ENCODE measurements at places on chromosomes 1 and 21. TPM values are rescaled to one million over a fixed set of nuclear protein-coding genes. Genes with fewer than 3 reads are reported as not detected.

GRCh38 chr1:29959356-29959755, 723.0 kb downstream of the PTPRU start:
- ATAC-seq: no peak

DNA sequence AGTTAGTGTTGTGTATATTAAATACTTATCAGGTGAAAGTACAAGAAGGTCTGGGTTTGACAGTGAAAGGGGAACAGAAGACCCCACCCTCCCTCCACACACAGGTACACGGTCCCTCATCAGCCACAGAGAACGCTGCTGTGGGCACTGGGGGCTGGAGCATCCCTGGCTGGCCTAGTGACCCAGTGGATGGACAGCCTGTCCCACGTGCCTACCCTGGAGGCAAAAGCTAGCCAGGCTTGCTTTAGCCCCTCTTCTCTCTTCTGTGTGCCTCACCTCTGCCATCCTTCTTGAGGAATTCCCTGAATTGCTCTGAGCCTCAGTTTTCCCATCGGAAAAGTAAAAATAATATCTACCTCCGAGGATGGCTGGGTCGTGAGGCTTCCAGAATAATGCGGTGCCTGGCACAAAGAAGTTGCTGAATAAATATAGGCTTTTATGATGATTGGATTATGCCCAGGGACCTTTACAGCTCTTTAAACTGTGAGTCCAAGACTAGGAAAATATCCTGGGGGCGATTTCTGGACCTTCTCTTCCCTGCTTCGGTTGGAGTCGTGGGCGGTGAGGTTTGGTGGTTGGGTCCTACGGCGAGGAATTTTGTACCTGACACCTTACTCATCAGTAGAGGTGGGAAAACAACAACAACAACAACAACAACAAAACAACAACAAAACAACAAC, 918 bp downstream of the IFNLR1 start:
- ATAC-seq: no peak

GRCh38 chr1:159084867-159085266, 8.3 kb upstream of the AIM2 start:
- ATAC-seq: peak; percentile 39

GRCh38 chr1:30872948-30873263, 35.7 kb downstream of the SDC3 start:
- no peak for ATAC-seq

DNA sequence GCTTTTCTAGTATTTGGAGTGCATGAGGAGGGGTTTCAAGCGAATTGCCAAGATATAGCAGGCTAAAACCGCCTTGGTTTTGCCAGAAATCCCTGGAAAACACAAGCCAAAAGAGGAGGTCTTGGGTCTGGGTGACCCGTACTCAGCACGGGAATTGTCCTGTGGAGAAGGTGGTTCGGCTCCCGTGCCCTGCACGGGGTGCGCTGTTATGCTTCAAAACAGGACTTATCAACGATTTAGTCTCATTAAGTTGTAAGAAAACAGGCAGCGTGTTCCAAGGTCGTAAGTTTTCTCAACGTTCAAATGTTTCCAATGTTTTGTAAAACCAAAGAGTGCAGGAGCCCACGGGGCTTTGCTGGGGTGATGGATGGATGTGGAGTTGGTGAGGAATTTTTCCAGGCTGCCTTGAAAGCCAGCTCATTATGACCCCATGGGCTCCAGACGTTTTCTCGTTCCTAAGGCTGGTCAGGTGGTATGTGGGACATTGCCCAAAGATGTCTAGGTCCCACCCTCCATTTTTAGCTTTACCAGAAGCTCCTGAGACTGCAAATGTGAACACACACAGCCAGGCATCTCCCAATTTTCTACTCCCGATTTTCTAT, 75.4 kb upstream of the CLDN14 start:
- no peak for ATAC-seq

- ATAC-seq: no peak
Measured at GRCh38 chr1:91776068-91776794, 109.7 kb downstream of the TGFBR3 start.

- no peak for ATAC-seq
Measured at GRCh38 chr1:3558036-3558726, 53.1 kb downstream of the MEGF6 start.

- ATAC-seq: no peak
Measured at GRCh38 chr1:45325851-45326506, 716 bp upstream of the HPDL start.

- no peak for ATAC-seq
Measured at GRCh38 chr1:17673329-17674072, 81.6 kb upstream of the ACTL8 start.

DNA sequence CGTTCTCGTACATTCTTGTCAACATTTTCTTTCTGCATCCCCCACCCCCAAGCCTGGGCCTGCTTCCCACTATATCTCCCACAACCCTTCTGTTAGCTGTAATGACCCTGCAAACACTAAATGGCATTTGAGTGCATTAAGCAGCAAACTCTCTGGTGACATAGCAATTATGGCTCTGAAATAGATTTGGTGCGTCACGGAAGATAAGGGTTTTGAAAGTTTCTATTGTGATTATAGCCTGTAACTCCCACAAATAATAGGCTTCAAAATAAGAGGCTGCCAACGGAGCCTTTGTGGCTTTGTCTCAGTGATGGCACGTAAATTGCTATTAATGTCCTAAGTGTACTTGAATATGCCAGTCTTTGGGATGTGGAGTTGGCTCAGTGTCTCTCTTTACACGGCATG, 277.6 kb downstream of the PBX1 start:
- ATAC-seq: no peak

DNA sequence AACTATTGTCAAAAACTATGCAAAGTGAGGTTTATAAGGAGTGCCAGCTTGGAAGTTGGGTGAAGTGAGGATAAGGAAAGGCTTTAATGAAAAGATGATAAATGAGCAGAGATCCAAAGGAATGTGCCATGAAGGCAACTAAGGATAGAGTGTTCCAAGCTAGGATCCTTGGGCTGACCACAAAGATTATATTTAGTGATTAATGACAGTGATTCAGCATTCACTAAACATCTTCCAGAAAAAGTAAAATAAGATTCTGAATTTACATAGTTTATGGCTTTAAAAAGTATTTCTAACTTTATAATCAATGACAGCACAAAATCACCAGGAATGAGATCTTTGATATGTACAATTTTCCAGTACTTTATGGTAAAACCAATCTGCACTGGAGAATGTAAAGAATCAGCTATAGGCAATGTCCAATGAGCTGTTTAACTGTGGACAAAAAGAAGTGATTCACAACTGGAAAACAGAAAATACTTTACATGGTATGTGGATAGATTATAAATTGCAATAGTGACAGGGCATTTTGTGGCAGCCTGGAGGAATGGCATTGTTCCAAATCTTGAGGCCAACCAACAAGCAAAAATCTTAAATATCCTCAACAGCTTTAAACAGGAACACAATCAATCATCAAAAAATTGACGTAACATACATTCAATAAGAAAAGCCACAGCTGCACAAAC, 91.2 kb upstream of the KCTD3 start:
- ATAC-seq: no peak

- ATAC-seq: peak; percentile 77
Measured at GRCh38 chr1:213724640-213725536, 262.9 kb upstream of the PROX1 start.

- no peak for ATAC-seq
Measured at GRCh38 chr1:72938408-72938807, 656.1 kb upstream of the NEGR1 start.

GRCh38 chr21:29610779-29611360, 312.1 kb downstream of the BACH1 start:
- no peak for ATAC-seq

GRCh38 chr1:15693371-15693770, 9.3 kb downstream of the PLEKHM2 start:
- ATAC-seq: peak; percentile 16

- no peak for ATAC-seq
Measured at GRCh38 chr1:203150511-203151297, 23.2 kb downstream of the ADORA1 start.

DNA sequence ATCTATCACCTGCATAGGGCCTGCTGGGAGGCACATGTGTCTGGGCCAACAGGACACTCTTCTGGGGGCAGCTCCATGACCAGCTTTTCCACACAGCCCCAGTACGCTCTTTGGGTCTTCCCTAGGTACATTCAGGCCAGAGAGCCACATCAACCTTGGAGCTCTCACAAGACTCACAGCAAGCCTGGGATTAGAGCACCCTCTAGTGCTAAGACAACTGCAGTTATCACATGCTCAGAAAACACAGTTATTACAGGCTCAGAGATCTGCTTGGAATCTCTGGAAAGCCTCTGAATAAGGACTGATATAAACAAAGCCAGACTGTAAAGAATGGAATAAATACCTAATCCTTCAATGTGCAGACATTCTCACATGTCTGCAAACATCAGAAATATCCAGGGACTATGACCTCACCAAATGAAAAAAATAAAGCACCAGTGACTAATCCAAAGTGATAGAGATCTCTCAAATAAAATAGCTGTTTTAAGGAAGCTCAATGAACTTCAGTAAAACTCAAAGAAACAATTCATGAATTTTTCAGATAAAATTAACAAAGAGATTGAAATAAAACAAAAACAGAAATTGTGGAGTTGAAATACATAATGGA, 563.9 kb upstream of the NR5A2 start:
- ATAC-seq: no peak

DNA sequence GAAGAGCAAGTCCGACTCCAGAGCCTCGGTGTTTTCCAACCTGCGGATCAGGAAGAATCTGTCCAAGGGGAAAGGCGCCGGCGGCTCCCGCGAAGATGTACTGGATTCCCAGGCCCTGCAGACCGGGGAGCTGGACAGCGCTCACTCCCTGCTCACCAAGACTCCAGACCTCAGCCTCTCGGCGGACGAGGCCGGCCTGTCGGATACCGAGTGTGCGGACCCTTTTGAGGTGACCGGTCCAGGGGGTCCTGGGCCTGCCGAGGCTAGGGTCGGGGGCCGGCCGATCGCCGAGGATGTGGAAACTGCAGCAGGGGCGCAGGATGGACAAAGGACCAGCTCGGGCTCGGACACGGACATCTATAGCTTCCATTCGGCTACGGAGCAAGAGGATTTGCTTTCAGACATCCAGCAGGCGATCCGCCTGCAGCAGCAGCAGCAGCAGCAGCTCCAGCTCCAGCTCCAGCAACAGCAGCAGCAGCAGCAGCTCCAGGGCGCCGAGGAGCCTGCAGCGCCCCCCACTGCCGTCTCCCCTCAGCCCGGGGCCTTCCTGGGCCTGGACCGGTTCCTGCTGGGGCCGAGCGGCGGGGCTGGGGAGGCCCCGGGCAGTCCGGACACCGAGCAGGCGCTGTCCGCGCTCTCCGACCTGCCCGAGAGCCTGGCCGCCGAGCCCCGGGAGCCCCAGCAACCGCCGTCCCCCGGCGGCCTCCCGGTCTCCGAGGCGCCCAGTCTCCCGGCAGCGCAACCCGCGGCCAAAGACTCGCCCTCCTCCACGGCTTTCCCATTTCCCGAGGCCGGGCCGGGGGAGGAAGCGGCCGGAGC, 827 bp downstream of the FMN2 start:
- peak; percentile 69 for ATAC-seq

GRCh38 chr1:159247266-159247665, 42.6 kb downstream of the ACKR1 start:
- ATAC-seq: no peak

GRCh38 chr21:40770435-40771055, 76.4 kb downstream of the DSCAM start:
- ATAC-seq: no peak

- ATAC-seq: no peak
Measured at GRCh38 chr21:21436012-21436534, 437.9 kb downstream of the NCAM2 start.

- ATAC-seq: no peak
Measured at GRCh38 chr1:190479050-190479397, 1.4 kb upstream of the BRINP3 start.

- no peak for ATAC-seq
Measured at GRCh38 chr1:22208973-22209378, 66.1 kb upstream of the WNT4 start.

DNA sequence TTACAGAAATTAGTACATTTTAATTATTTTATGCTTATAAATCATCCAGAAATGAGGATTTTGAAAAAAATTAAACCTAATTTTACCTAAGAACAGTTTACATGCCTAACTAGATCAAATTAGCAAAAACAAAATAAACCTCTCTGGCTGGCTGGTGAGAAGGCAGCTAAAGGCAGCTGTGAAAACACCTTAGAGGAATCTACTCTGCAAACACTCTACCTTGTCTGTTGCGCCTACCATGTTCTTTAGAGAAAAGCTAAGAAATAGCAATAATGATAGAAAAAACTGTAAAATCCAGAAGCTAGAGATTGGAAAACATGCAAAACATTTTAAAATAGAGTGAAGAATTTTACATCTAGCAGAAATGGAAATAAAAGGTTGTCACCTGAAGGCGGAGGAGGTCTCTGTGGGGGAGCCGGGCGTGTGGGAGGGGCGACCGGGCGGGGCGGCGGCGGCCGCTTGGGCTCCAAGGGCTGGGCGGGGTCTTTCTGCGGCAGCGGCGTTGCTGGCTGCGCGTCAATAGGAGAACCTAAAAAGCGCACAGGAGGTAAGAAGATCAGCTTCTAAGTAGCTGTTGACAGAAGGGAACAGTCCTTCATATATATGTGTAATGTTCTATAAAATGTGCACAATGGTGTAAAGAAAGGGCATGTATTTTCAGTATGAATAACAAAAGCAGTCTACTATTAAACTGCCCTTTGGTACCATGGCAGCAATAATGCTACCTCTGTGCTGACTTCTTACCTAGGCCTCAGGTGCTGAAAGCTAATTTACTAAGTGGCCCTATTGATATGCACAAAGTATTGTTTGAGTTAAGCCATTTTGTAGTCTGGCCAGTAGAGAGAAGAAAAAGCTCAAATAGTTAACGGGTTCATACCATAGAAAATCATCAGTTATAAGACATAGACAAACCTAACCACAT, 33.3 kb upstream of the CFAP298 start:
- ATAC-seq: no peak

DNA sequence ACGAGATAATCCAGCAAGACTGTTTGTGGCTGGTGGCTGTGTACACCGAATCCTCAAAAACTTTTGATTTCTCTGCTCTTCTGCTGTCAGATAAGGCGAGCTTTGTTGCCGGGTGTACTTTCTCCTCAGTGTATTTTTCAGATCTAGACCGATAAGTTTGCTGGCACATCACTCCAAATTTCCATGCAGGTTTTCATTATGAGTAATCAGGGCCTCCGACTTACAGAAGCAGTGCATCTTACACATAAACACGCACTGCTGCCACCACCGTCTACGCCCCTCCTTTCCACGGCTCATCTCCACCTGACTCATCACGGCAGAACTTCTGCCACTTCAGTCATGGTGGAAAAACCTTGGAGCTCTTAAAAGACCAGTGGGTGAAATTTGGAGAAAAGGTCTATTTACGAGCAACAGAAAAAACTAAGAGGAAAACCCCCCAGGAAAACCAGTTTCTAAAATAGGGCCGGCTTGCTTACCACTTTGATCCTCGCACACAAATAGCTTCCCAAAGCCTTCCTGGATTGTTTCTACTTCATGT, 7.7 kb downstream of the ZBTB21 start:
- no peak for ATAC-seq

GRCh38 chr1:221429264-221429663, 312.6 kb downstream of the DUSP10 start:
- no peak for ATAC-seq

- peak; percentile 74 for ATAC-seq
Measured at GRCh38 chr1:229952670-229953520, 114.1 kb upstream of the GALNT2 start.

The FASLG gene
- not detected for total RNA-seq

The S100A14 gene
- total RNA-seq: 8.9 TPM

The F5 gene
- total RNA-seq: 3.5 TPM

The S100A9 gene
- total RNA-seq: 2,906 TPM

The KRTAP10-11 gene
- total RNA-seq: not detected

The CASZ1 gene
- 29.7 TPM for total RNA-seq

The DPH2 gene
- total RNA-seq: 41.3 TPM

The CELA2B gene
- not detected for total RNA-seq

The KCNH1 gene
- total RNA-seq: 0.15 TPM

The KCND3 gene
- total RNA-seq: 56.2 TPM

The RIPPLY3 gene
- not detected for total RNA-seq

The SRGAP2B gene
- 27.9 TPM for total RNA-seq

The HCN3 gene
- total RNA-seq: 1.8 TPM
